ENCODE measurements at places on chromosomes 5 and 9.

DNA sequence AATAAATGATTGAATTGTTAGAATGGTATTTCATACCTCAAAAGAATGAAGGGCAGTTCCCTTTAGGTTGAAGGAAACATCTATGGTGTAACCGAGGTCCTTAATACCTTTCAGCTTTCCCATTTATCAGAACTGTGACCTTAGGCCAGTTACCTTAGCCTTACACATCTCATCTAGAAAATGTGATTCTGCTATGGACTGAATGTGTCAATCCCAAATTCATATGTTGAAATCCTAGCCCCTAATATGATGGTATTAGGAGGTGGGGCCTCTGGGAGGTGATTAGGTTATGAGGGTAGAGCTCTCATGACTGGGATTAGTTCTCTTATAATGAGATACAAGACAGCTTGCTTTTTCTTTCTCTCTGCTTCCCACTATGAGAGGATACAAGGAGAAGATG is 441.9 kb downstream of the PLK2 start:
- no peak for DNase-seq

- peak; percentile 80 for DNase-seq
Measured at GRCh38 chr5:16461782-16462181, 3.8 kb downstream of the ZNF622 start.

DNA sequence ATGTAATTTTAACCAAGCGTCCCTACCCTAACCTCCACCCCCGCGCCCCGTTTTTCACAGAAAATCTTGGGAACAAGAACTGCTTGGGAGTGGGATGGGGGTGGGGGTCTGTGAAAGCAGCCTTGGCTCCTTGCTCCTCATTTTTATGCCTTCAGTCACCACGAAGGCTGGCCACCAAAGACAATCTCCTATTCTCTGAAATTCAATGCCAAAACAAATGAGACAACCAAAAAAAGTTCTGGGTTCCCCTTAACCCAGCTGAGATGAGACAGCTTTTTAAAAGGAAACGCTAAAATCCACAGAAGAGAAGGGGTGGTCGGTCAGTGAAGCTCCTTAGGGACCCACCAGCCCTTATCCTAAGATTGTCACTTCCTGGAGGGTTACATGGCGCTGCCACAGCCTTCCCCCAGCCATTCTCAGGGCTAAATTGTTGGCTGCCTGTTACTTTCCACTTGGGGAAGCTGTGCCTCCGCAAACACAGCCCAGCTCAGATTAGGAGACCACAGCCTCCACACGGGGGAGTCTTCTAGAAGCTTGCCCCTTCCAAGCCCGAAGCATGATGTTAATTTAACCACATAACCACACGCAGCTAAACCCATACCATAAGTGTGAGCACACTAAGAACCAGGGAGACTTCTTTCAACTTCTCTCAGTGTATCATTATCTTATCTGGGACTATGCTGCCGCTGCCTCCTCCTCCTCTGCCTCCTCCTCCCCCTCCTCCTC is 136.3 kb downstream of the FOXD1 start:
- DNase-seq: no peak

DNA sequence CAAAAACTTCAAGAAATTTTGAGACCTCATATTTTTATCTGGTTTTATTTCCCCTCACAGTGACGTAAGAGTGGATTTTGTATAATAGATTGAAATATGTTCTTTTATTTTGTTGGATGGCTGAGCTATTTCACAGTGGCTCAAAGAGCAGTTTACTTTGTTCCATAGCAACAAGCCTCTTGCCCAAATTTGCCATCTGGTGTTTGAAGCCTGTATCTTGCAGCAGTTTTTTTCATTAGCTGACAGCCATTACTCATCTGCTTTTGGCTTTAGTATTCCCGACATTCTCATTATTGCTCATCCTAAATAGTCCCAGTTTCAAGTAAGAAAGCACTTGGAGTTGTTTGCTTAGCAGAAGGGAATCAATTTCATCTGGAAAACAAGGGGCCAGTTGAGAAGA is 36.3 kb downstream of the GDA start:
- DNase-seq: peak; percentile 18

DNA sequence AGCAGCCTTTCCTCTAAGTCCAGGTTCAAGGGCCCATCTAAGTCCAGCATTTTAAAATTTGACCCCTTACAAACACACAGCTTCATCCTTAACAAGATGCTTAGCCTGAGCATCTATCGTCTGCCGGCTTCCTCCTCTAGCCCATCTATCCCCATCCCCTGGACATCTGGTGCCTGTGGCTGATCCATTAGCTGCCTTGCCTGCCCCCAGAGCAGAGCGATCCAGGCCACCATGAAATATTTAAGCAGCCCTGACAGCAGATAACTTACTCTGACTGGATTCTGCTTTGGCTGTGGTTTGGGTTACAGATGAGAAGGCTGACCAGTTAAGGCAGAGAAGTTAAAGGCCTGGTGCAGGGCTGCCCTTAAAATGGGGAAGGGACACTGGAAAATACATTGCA is 30.9 kb upstream of the CPEB4 start:
- DNase-seq: no peak
